Effector CD8-positive, alpha-beta T cell (primary cell): ENCODE measurements at places on chromosomes 1 and 21.
A peak's percentile ranks its signal among the peaks of the same experiment; 100 is the strongest.

DNA sequence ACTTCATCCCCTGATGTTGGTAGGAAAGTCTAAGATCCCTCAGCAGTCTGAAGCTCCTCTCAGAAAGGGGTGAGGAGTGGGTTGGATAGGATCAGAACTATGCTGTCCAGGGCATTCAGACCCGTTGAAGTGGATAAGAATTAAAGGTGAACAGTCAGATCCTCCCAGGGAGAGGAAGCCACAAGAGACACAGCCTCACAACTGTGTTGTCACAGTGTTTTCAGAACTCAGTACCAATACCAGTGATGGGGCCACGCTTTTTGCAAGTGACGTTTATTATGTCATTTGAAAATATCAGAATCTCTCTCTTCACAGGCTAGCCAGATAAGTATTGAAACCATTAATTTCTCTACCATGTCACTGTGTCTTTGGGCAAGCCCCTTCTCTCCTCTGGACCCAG lies 15.4 kb upstream of the EPS15 start:
- no peak for DNase-seq

DNA sequence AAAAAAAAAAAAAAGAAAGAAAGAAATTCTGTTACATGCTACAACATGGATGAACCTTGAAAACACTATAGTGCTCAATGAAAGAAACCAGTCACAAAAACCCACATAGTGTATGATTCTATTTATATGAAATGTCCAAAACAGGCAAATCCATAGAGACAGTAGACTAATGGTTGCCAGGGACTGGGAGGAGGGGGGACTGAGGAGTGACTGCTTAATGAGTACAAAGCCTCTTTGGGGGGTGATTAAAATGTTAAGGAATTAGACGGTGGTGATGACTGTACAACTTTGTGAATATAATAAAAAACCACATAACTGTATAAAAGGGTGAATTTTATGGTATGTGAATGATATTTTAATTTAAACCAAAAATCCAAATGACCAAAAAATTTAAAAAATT lies 116.0 kb upstream of the GUCA2B start:
- no peak for DNase-seq

- no peak for DNase-seq
Observed at GRCh38 chr1:199858171-199858570, 169.3 kb upstream of the NR5A2 start.

DNA sequence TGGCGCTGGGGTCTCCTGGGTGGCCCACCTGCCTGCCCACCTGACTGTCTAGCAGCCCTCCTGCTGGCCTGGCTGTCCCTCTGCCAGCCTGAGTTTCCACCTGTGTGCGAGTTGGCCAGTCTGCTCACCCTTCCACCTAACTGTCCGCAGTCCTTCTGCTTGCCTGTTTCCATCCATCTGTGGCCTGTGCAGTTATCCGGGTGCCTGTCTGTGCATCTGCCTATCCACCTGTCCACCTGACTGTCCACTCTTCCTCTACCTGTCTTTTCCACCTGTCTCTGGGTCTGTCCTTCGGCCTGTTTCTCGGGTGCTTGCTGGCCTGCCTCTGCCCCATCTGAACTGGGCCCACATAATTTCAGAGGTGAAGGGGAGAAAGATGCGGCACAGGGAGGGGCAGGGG lies 1.9 kb downstream of the KCNQ4 start:
- no peak for DNase-seq

DNA sequence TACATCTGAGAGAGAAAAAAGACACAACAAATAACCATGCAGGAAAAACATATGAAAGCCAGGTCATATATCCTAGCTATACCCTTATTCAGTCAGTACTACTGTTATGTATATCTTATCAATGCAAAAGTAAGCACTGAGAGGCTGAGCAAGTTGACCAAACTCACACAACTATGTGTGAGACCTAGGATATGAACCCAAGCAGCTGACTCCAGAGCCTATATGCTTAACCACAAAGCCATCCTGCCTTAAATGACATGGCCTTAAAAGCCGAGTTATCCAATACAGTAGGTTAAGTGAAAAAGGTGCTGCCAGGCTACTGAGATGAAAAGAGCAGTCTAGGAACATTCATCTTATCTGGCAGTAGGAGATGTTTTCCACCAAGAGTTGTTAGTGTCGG lies 151.6 kb downstream of the RERE start:
- no peak for DNase-seq

DNA sequence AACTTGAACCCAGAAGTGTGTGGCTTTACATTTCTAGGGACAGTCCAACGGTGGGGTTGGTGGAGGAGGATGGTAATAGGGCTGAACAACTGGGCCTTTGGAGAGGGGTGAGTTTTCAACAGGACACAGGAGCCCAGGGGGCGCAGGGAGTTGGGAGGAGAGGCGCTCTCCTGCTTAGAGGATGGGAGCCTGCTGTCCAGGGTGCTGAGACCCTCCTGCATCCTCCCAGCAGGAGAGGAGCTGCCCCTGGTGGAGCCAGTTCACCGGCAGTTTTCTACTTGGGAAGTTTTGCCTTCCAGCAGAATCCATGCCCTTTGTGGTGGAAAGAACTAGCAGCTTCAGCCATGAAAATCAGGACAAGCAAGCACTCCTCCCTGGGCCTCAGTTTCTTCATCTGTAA lies 8.6 kb downstream of the KCNC4 start:
- no peak for DNase-seq

- DNase-seq: no peak
Observed at GRCh38 chr1:207128336-207128921, 24.4 kb downstream of the C4BPA start.

DNA sequence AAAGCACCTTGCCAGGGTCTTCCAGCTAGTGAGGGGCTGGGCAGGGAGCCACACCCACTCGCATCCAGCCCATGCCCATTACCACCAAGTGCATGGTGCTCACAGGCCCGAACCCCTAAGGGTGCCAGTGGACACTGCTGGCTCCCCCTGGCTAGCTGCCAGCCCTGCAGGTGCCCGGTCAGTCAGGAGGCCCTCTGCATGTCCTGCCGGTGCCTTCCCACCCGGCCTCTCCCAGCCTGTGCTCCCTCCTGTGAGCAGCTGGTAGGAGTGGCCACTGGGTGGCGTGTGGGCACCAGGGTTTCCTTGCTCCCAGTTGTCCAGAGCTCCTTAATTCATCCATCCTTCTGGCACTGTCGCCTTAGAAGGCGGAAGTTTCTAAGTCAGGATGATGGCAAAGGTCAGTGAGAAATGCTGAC lies 33.4 kb downstream of the QSOX1 start:
- no peak for DNase-seq

DNA sequence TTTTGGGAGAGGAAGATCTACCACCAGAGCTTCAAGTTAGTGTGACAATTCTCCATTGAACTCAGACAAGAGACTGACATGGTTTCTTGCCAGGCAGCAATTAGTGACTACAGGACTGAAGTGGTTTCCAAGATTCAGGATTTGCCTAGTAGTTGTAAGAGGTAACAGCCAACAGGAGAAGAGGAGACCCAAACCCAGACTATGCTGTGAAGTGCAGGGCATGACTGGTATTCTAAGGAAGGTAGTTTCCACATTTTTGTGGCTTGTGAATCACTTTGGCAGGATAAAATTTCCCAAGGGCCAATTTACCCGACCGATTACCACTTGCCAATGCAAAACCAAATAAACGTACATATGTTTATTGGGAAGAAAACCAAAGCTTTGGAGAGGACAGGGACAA lies 14.7 kb upstream of the RAP1A start:
- DNase-seq: no peak

GRCh38 chr21:36902793-36903192 lies 63.7 kb downstream of the HLCS start:
- DNase-seq: no peak

- no peak for DNase-seq
Observed at GRCh38 chr1:157245823-157246222, 107.6 kb upstream of the ETV3 start.

GRCh38 chr1:171785766-171786165 lies 4.3 kb downstream of the METTL13 start:
- no peak for DNase-seq

- no peak for DNase-seq
Observed at GRCh38 chr1:3657096-3657475, 4.8 kb downstream of the TP73 start.

DNA sequence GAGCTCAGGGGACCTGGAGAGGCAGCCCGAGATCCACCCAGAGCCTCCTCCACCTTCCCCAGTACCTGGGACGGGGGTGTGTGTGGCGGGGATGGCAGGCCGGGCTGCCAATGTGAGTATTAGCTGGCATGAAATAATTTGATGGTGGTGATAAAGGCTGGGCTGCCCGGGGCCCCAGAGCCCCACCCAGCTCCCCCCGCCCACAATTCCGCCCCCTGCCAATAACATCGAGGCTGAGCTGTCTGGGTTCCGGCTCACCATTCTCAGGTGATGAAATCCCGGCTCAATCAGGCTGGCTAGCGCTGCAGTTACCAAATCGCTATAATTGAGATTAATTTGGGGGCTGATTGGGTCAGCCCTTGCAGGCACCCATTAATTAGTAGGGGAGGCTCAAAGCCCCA lies 103.8 kb upstream of the CASZ1 start:
- no peak for DNase-seq

GRCh38 chr1:59475737-59476136 lies 178.8 kb downstream of the FGGY start:
- no peak for DNase-seq

- DNase-seq: no peak
Observed at GRCh38 chr1:232110281-232111090, 483.9 kb downstream of the DISC1 start.

GRCh38 chr21:42676808-42677207 lies 23.4 kb downstream of the PDE9A start:
- DNase-seq: no peak

- no peak for DNase-seq
Observed at GRCh38 chr1:248733566-248733965, 22.0 kb downstream of the LYPD8 start.

DNA sequence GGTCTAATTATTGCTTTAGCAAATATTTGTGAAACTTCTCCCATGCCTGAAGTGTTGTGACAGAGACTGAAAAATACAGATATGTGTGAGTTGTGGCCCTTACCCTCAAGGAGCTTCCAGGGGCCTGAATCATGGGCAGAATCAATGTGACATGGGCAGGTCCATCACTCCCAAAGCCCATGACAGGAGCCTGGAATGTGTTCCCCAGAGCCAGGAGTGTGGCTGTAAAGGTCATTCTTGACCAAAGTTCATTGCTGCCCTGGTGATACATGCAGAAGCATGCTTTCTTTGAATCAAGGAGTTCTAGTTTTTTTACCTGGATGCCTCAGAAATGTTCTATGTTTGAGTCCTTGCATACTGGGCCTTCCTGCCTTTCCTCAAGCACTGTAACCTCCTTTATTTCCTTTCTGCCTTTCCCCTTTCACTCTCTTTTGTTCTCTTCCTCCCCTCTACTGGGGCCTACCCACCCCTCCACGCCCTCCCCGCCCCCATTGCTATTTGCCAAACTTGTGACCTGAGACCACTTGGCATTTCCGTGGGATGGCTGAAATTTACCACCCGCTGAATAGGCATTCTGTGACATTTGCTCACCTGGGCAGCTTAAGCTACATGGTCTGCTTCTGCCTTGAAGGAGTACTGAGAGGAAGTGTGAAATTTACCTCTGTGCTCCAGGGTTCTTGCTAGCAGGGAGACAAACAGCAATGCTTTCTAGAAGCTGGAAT lies 19.7 kb downstream of the PBX1 start:
- no peak for DNase-seq

GRCh38 chr1:90882221-90882620 lies 139.6 kb downstream of the ZNF644 start:
- no peak for DNase-seq

- DNase-seq: no peak
Observed at GRCh38 chr1:54229281-54229891, 29.4 kb downstream of the MRPL37 start.

- no peak for DNase-seq
Observed at GRCh38 chr1:45187725-45188124, 18.7 kb downstream of the ZSWIM5 start.

DNA sequence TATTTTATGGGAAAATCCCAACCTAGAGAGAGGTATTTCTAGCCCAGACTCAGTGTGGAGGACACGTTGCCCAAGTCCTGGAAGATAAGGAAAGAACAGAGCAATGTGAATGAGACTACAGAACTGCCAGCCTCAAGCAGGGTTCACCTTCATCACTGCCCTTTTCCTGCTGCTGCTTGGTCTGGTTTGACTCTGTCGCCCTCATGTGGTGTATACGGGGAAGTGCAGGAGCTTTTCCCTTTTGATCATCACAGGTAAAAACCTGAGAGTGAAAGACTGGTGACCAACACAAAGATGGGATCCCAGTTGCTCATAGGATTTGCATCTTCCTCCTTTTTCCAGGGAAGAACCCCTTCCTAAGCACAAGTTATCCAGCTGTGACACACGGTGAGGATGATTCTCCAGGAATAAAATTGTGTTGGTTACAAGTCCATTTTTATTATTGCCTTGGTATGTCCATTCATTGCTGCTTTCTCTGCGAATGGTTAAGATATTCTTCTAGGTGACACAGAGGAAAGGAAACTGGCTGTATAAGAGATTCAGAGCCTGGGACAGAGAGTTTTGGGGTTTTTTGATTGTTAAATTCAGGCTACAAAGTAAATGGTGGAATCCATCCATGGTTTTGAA lies 89.5 kb upstream of the CD53 start:
- peak; percentile 42 for DNase-seq

GRCh38 chr1:32953495-32953894 lies 11.1 kb downstream of the RNF19B start:
- no peak for DNase-seq

GRCh38 chr1:22292011-22292788 lies 149.3 kb upstream of the WNT4 start:
- no peak for DNase-seq

DNA sequence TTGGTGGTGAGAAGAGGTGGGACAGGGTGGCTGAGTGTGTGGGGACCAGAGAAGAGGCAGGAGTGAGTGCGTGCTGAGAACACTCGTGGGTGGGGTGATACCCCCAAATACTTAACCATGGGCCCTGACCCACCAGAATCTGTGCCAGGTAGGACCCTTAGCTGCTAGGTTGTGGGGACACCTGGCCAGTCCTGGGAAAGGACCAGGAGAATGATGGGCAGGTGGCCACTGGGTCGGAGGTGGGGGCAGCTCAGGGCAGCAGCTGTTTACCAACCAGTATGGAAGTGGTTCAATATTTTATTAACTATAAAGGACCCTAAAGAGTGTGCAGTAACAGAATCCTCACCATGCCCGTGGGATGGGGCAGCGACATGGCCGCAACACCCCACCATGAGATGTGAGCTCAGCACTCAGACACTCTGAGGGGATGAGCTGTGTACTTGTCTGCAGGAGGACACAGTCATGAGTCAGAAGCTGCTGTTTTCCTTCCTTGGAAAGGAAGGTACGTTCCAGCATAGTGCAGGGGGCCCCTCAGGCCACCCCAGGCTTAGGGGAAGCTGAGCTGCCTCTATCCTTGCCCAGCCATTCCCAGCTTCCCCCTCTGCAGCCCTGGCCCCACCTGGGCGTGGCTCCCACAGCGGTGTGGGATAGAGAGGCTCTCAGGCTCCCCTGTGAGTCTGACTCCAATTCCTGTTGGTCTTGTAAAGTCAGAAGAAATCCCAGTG lies 25.4 kb downstream of the TEX35 start:
- DNase-seq: no peak
